T-helper 1 cell treated with Interleukin-12 subunit alpha and Interleukin-12 subunit beta and Interleukin-4 antibody, amounts not matched to agents 30 ng/mL and 1 ng/mL, for 36 hours (primary cell): ENCODE measurements at places on chromosomes 6 and 20. TPM values are rescaled to one million over a fixed set of nuclear protein-coding genes. Genes with fewer than 3 reads are reported as not detected.

The GSTA3 gene
- total RNA-seq: not detected in 2 replicates

The SERPINB6 gene
- total RNA-seq: 16.3 and 17.5 TPM in 2 replicates

The CSE1L gene
- total RNA-seq: 68.6 and 70.8 TPM in 2 replicates

The NR2E1 gene
- total RNA-seq: not detected in 2 replicates

The RPS6KA2 gene
- total RNA-seq: 4.6 and 4.9 TPM in 2 replicates

The FILIP1 gene
- not detected in 2 replicates for total RNA-seq

The ENPP4 gene
- total RNA-seq: 6.8 and 6.9 TPM in 2 replicates

The METTL24 gene
- not detected in 2 replicates for total RNA-seq

The HECA gene
- 51.1 and 51.9 TPM in 2 replicates for total RNA-seq

The FAM184A gene
- total RNA-seq: 4.8 and 5.5 TPM in 2 replicates

The FAM83C gene
- not detected in 2 replicates for total RNA-seq

The CST2 gene
- total RNA-seq: not detected in 2 replicates

The TSPO2 gene
- total RNA-seq: not detected in 2 replicates
